K562 (cell line): ENCODE measurements at places on chromosomes 3 and 15. TPM values are rescaled to one million over a fixed set of nuclear protein-coding genes. Genes with fewer than 3 reads are reported as not detected.

The MFSD1 gene
- 28.6 and 31.2 TPM in 2 replicates for total RNA-seq

The MRPL3 gene
- 126 and 134 TPM in 2 replicates for total RNA-seq

The TRH gene
- not detected in 2 replicates for total RNA-seq

The EDEM1 gene
- total RNA-seq: 24.6 and 32.9 TPM in 2 replicates

The GPR62 gene
- total RNA-seq: not detected in 2 replicates

The TMEM212 gene
- not detected in 2 replicates for total RNA-seq

GRCh38 chr15:62506217-62506805 is 341.2 kb upstream of the C2CD4B start:
- no peak for DNase-seq

DNA sequence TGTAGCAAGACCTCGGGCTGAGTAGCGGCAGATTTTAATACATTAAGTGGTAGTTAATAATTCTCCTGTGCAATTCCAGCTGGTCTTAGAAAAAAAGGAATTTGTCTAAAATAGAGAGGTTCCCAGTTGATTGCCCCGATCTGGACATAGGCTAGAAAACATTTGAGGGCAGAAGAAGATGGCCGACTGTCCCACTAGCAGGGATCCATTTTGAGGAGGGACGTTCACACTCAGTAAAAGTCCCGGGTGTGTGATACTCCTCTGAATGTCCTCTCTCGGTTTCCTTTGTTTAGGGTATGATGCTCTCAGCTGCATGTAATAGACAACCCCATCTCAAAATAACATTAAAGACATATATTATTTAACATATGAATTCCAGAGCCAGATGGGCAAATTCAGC is 77.9 kb upstream of the OXTR start:
- no peak for DNase-seq

- DNase-seq: no peak
Observed at GRCh38 chr3:167808910-167809309, 73.4 kb downstream of the SERPINI1 start.

GRCh38 chr15:90619468-90619867 is 89.7 kb downstream of the CRTC3 start:
- no peak for DNase-seq

DNA sequence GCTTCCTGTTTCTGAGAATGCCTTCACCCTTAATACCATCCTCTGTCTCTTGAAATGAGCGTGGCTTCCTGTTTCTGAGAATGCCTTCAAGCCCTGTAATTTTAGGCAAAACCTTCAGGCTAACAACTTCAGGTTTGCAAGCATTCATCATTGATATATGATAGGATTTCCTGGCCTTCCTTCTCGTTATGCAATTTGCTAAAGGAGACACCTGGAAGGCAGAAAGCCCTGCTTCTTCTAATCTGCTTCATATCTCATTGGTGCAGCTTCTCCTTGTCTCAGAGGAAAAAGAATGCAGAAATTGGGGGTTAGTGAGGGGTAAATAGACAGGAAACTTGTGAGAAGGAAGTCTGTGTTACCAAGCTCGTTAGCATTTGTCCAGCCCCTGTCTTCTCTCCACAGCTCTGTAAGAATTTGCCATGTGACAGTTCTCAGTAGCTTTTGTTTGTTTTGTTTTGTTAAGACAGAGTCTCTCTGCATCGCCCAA is 7.3 kb downstream of the ARL6IP5 start:
- peak; percentile 11 for DNase-seq

GRCh38 chr3:113546414-113546893 is 14.1 kb downstream of the SIDT1 start:
- no peak for DNase-seq

- no peak for DNase-seq
Observed at GRCh38 chr15:85333132-85333831, 47.1 kb upstream of the AKAP13 start.

DNA sequence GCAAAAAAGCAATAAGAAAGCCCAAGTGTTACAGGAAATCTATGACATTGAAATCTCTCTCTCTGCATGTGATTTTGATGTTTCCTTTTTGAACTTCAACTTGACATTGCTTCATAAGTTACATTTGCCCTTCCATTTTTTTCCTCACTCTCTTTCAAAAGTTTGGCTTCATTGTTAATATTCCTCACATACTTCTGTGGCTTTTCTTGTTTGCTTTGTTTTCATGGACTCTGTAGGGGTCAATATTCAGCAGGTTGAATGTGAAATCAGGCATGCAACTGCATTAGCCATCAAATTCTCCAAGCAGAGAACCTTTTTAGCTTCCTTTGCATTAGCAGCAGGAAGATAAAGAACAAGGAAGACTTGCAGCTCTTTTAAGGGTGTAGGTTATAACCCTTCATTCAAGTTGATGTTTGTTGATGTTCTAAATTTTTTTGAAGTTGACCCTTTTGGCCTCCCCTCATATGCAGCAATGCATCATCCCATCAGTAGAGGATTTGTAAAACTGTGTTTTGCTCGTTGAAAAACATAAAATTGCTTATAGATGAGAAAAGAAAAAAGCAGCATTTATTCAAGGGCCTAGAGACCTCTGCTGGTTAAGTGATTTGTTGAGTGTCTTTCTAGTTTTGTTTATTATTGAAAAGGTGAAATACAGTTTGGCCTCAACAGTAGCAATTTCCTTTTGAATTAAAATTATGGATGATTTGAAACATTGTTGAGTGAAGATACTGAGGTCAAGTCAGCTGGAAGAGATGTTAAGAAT is 211.4 kb downstream of the IL5RA start:
- no peak for DNase-seq

DNA sequence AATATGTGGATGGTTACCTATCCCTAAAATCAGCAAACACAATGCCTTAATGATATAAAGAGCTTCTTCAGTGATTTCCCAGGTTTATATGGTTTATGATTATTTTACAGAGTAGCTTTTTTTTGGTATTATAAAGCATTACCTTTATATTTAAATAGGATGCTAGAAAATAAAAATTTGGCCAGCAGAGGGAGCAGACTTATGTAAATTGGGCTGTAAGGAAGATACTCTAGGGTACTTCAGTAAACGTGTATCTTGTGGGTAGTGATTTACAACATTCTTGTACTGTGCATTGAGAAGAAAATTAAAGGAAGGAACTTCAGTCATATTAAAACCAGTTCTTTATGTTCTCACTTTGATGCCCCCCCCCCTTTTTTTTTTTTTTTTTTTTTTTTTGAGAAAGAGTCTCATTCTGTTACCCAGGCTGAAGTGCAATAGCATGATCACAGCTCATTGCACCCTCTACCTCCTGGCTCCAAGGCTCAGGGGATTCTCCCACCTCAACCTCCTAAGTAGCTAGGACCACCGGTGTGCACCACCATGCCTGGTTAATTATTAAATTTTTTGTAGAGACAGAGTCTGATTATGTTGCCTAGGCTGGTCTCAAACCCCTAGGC is 167.9 kb downstream of the BBX start:
- peak; percentile 10 for DNase-seq

DNA sequence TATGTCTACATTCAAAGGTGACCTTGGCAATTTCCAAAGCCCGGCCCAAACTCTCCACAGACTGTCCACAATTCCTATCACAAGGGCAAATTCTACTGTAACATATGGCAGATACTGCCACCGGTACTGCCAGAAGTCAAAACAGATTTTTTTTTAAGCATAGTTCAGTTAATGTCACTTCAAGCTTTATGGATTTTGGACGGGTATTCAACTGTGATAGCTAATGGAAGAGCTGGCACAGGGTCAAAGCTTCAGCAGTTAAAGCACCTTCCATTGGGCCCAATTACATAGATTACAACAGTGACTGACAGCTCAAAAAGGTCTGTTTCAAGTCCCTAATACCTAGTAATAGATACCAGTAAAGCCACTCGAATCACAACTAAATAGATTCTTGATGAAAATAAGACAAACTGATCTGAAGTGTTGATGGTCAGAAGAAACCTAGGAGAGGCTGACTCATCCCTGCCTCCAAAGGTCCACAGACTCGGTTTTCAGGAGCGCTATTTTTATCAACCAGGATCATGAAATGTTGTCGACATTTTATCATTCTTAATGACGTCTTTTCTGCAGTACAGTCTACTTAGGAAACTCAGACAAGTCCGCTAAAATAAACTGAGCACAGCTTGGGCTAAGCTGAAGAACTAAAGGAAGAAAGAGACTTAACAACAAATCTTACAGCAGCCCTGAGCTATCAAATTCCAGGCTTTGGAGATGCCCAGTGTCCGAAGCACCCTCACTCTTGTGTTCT is 38.7 kb downstream of the ANXA2 start:
- no peak for DNase-seq

GRCh38 chr3:32456429-32457130 is 46.1 kb downstream of the CMTM6 start:
- DNase-seq: no peak

DNA sequence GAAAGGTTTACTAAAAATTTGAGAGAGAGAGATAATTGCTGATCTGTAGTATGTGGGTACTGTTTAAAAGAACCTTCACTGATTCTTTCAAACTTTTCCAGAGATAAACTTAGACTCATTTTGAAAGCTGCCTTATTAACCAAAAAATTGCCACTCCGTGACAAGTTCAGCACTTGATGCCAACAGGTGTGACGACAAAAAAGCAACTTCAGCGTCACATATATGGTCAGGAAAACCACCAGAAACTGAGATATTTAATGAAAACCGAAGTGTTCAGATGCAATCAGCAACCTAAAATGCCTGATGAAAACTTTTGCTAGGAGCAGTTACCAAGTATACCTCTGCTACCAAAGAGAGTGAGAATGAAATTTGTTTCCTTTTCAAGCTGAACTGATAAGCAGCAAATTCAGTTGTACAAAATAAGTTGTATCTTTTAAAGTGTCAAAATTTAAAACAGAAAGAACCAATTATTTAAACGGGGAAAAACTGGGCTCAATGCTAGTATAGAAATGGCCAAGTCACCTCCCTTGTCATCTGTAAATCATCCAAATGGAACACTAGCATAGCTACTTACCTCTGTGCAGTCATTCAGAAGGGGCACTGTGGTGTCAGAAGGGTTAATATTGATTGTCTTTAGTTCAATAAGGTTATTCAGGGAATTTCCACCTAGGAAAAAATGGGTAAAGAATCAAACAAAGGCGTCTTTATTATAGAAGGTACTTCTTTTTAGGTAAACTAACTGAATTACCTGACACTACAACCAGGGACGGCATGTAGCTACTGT is 91.5 kb upstream of the OCA2 start:
- no peak for DNase-seq
